T47D (cell line): ENCODE measurements at places on chromosomes 7 and 10.

DNA sequence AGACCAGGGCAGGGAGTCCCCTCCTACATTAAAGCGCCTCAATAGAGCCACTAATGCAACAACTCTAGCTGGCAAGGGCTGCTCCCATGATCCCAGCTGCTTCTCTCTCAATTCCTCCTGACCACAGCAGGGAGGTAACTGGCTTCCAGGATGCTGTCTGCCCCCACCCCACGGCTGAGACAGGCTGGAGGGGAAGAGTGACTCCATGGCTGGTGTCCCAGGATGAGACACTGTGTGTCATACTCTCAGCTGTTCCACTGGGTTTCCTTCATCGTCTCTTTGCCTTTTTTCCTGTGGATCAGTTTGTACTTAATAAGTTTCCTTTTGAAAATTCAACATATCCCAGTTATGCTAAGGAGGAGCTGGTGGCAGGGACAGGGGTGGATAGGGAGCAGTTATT lies 27.7 kb upstream of the MYH16 start:
- no peak for DNase-seq

GRCh38 chr10:68423522-68423921 lies 16.4 kb upstream of the RUFY2 start:
- DNase-seq: no peak

DNA sequence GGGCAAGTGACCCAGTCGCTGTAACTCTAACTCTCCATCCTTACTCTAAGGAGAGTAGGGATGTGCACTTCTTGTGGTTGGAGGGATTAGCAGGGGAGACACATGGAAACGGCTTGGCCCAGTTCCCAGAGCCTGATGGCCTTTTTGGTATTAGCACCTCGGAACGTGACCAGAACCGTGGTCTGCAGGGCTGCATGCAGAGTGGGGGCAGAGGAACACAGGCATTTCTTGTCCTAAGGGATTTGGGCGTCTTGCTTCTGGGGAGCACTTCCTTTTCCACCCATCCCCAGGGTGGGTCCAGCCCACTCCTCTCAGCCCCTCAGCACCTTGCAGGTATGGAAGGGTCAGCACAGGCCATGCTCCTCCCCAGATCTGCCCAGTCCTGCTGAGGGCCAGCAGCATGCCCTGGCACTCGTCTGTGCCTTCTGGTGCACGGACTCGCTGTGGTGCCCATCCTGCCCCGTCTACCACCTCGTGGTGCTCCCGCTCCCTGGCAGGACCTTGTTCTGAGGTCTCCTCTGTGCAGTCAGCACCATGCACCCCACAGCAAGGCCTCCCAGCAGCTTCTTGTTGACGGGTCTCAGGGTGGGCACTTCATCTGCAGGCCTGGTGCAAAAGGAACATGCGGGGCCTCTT lies 109.6 kb downstream of the ACTR3B start:
- DNase-seq: no peak

DNA sequence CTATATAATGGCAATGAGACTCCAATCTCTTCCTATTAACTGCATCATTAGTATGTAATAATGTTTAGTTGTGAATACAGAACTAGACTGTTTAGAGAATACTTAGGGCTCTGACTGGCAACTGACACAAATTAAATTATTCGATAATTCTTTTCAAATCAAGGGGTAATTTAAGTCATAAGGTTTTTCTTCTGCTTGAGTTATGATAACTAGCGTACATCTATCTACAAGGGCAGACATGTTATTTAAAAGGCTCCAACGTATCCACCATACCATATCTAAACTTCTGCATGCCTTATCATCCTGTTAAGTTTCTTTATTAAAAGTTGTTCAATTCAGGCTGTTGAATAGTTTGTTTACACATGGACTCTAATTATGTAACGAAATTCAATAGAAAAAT lies 11.2 kb downstream of the SEMA3C start:
- no peak for DNase-seq

GRCh38 chr7:150862356-150862755 lies 10.0 kb downstream of the AOC1 start:
- no peak for DNase-seq

GRCh38 chr10:34121781-34122622 lies 693.1 kb downstream of the PARD3 start:
- no peak for DNase-seq

- DNase-seq: peak; percentile 23
These were observed 549 bp upstream of the DDX50 start for GRCh38 chr10:68900427-68901104.

DNA sequence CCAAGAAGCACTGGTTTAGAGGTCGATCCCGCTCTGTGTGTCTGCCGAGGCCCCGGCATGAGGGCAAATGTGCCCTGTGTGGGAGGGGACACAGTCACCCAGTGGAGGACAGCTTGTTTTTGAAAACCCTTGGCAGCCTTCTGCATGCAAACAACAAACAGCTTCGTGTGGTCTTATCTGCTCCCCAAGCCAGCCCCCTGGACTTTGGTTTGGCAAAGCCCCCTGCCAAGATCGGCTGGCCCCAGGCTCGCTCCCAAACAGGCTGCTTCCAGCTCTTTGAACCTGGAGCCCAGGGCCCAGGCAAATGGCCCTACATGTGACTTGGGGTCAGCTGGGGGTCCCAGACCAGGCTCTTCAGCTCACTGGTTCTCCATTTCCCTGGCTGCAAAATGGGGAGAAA lies 2.9 kb downstream of the ELN start:
- no peak for DNase-seq

- DNase-seq: no peak
These were observed 566.9 kb downstream of the PTPRN2 start for GRCh38 chr7:158020706-158021095.
